ENCODE measurements at places on chromosomes 13 and 19. TPM values are rescaled to one million over a fixed set of nuclear protein-coding genes. Genes with fewer than 3 reads are reported as not detected.

- no peak for DNase-seq
Measured at GRCh38 chr19:16340092-16340491, 15.5 kb downstream of the KLF2 start.

DNA sequence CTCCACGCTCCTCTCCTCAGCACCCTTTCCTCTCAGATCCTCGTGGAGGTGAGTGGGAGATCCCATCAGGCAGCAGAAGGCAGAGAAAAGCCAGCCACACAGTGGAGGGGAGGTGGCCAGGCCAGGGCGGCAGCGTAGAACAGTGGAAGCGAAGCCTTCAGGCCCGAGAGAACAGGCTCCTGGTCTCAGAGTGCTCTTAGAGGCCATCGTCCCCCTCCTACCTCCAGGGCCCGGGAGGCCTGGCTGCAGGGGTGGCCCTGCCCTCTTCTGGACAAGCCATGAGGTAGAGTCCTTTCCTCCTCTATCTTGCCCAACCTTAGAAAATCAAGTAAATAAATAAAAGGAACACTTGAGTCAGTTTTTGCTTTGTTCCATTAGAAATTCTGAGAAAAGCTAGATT is 202.0 kb downstream of the KATNAL1 start:
- DNase-seq, result no peak

The ARL11 gene
- not detected for polyA plus RNA-seq

The SBK2 gene
- not detected for polyA plus RNA-seq

GRCh38 chr13:99055281-99055680 is 77.4 kb upstream of the DOCK9 start:
- no peak for DNase-seq

Measured in GM23248 (cell line).